ENCODE measurements at places on chromosomes 12 and 14.
A peak's percentile ranks its signal among the peaks of the same experiment; 100 is the strongest.

- no peak for DNase-seq
Observed at GRCh38 chr12:66050610-66051009, 79.9 kb downstream of the LLPH start.

GRCh38 chr14:75499084-75499875, 23.0 kb upstream of the BATF start:
- DNase-seq: no peak

DNA sequence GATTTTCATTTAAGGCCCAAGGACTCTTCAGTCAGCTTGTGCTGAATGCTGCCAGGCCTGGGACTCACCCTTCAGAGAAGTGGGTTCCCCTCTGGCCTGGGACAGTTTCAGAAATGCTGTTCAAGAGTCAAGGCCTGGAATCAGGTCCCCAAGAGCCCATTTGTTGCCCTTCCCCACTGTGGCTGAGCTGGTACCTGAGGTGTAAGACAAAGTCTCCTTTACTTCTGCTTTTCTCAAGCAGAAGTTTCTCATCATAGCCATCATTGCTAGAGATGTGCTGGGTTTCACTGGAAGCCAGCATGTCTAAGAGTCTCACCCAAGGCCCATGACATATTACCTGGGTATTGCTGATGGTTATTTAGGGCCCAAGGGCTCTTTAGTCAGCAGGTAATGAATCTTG, 8.9 kb downstream of the FANCM start:
- DNase-seq: no peak

- DNase-seq: no peak
Observed at GRCh38 chr12:104648756-104649155, 192.0 kb downstream of the CHST11 start.

GRCh38 chr12:124388038-124388671, 93.3 kb downstream of the RFLNA start:
- no peak for DNase-seq

DNA sequence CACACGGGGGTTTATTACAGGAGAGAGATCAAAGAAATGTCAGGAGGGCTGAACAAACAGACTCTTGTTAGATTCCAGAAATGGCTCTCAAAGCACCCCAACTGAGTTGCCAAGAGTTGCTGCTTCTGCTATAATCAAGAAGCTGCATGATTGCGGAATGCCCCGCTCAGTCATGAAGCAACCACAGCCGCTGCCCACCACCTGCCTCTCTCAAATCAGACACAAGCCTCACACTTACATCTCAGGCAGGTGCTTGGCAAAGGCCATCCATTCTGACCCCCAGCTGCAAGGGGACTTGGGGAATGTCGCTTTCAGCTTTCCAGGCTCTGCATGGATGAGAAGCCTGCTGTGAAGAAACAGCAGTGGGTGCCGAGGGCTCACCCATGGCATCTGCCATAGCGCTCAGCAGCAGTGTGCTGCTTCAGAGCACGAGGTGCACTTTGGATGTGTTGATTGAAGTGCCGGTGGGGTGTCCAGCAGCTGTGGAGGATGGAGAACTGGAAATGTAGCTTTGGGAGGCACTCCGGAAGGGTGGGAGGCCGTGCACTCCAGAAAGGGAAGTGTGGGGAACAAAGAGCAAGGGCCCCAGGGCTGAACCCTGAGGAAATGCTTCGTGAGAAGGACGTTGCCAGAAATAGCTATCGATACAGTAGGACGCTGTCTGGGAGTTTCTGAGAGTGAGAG, 37.7 kb downstream of the LRRC74A start:
- DNase-seq: no peak

- DNase-seq: no peak
Observed at GRCh38 chr12:62190689-62191490, 69.3 kb upstream of the USP15 start.

- DNase-seq: no peak
Observed at GRCh38 chr12:8018666-8019581, 13.6 kb upstream of the FOXJ2 start.

- no peak for DNase-seq
Observed at GRCh38 chr12:126233625-126234024, 1168.4 kb downstream of the AACS start.

DNA sequence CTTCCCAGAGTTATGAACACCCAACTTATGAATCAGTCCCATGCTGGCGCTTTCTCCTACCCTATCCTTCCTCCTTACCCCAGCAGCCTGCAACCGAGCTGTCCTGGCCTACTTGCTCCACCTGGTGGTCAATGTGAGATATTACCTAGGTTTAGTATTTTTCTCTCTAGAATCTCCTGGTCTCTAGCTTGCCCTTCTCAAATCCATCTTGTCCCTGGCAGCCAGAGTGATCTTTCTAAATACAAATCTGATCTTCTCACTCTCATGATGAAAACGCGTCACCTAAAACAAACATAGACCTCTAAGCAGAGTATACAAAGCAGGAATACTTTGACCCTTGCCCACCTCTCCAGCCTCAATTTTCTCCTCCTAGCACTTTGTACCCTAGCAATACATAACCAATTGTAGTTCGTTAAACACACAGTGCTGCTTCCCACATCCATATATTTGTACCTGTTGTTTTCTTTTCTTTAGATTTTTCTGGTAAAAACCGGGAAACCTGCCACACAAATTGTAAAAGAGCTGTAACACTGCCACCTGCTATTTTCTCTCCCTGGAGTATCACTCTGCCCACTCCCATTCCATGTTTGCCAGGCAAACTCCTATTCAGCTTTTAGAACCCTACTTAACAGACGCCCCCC, 20.0 kb upstream of the TCP11L2 start:
- DNase-seq: peak; percentile 30

DNA sequence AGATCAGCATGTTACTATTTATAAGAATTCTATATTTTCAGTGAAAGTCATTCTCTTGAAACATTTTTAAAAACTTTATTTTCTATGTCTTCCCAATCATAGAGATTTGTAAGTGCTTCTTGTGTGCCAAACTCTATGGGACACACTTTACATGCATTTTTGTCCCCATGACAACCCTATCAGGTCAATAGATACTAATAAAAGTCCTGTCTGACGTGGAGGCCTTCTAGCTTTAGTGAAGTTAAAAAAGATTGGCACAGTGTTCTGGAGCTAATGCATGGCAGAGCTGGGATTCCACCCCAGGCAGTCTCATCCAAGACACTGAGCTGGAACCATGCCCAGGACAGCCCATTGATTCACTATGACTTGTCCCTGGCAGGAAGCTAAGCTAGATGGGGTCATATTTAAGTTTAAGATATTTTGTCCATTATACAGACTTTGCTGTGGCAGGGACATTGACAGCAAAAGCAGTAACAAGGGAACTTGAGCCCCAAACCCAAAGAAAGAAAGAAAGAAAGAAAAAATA, 28.1 kb downstream of the TTC6 start:
- peak; percentile 30 for DNase-seq

GRCh38 chr12:46983959-46984841, 95.2 kb upstream of the PCED1B start:
- peak; percentile 8 for DNase-seq

Data from NCI-H2029 treated with DMSO at 0.1 percent for 48 hours (cell line).